NCI-H2171 treated with DMSO at 0.1 percent for 48 hours (cell line): ENCODE measurements at places on chromosomes 7 and 10.

GRCh38 chr7:127644484-127644883, 7.5 kb upstream of the SND1 start:
- no peak for DNase-seq

- no peak for DNase-seq
Observed at GRCh38 chr10:115214829-115215228, 121.7 kb downstream of the ATRNL1 start.

DNA sequence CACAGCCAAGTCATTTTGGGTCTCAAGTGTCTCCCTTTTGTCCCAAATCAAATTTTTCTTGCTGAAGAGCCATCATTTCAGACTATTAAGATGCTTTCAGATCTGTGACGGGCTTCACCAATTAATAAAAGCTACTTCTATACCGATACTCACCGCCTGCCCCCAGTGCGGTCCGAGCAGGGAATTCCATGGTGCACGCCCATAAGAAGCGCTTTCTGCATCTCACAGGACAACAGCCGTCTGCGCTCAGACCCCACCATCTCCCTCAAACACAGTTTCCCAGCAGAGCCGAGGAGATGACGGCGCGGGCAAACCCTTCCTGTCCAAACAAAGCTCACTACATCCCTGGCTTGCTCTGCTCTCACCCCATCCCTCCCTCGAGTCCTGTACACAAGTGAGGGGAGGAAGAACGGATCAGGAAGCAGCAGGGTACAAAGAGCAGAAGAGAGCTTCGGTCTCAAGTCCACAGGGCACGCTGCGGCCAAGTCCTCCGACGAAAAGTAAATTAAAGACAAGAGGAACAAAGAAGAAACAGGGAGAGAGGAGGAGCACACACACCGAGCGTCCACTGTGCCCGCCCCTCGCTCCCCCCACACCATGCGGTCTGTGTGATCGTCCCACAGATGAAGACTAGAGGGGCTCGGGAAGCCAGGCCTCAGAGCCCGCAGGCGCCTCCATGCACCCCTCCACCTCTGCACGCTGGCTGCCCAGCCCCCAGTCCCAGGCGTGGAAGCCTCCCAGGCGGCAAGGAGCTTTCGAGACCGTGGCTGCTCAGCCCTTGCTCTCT, 121.9 kb downstream of the MAD1L1 start:
- no peak for DNase-seq

DNA sequence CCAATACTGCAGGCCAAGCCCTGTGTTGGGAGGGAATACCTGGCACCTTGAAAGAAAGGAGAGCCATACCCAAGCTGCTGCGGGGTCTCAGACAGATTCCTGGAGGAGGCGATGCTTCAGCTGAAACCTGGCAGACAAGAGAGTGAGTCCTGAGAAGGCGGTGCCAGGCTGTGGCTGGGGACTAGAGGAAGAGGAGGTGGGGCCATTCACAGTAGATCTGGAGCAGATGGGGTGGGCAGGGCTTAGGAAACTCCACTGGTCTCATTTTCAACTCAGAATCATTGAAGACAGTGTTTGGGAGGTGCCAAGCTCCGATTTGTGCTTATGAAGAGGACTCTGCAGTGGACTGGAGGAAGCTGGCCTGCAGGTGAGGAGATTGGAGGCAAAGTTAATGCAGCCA, 236.3 kb upstream of the MKI67 start:
- DNase-seq: no peak

DNA sequence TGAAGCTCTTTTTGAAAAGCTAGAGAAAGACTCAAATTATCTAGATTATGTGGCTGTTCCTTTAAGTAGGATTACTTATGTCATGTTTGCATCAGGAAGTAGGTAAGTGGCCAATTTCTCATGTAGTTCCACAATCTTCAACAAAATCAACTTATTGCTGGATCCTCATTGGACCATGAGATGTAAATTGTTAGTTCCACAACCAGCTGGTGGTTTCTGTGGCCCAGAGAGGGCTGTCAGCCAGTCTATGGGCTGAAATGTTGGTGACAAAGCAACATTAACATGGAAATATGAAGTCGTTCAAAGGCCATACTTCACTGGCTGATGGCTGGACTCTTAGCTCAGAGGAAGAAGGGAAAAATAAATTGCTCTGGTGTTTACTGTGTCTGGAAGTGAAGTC, 157.9 kb downstream of the PLXDC2 start:
- no peak for DNase-seq

GRCh38 chr10:79244841-79245504, 102.3 kb upstream of the PPIF start:
- DNase-seq: no peak

GRCh38 chr10:44689368-44689767, 221.8 kb upstream of the TMEM72 start:
- DNase-seq: no peak

- DNase-seq: no peak
Observed at GRCh38 chr7:120732256-120732655, 125.7 kb downstream of the TSPAN12 start.

- DNase-seq: no peak
Observed at GRCh38 chr10:95567903-95568630, 6.9 kb upstream of the SORBS1 start.

DNA sequence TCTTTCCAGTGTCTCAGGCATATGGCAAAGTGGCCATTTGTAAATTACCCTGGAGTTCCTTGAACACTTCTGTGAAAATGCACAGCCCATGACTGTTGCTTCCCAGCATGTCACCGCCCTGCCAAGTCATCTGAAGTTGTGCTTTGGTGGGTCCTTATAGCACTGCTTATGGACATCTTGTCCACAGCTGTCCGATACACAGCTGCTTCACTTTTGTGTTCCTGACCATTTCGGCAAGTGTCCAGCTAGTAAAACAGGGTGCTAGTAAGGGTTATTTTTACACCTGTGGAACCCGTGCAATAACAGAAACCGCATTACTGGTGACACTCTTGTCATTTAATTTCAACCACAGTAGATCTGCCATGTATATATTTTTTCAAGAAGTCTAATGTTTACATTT, 29.7 kb downstream of the PIP4K2A start:
- no peak for DNase-seq

GRCh38 chr7:71518880-71519279, 386.9 kb downstream of the GALNT17 start:
- DNase-seq: no peak

DNA sequence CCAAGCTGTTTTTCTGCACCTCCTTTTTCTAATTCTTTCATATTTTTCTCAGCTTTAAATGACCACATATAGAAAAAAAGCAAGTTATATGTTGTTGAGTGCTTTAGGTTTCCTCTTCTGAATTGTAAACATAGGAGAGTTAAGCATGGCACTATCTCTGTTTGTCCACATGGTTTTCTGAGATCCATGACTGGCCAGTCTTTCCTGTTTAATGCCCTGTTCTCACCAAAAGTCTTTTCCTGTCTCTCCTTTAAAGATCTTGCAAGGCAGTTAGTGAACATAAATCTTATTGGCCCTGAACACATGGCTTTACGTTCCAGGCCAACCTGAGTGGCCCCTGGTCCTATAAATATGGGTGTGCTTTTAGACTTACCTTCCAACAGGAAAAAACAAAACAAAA, 19.4 kb downstream of the TRPV5 start:
- no peak for DNase-seq

DNA sequence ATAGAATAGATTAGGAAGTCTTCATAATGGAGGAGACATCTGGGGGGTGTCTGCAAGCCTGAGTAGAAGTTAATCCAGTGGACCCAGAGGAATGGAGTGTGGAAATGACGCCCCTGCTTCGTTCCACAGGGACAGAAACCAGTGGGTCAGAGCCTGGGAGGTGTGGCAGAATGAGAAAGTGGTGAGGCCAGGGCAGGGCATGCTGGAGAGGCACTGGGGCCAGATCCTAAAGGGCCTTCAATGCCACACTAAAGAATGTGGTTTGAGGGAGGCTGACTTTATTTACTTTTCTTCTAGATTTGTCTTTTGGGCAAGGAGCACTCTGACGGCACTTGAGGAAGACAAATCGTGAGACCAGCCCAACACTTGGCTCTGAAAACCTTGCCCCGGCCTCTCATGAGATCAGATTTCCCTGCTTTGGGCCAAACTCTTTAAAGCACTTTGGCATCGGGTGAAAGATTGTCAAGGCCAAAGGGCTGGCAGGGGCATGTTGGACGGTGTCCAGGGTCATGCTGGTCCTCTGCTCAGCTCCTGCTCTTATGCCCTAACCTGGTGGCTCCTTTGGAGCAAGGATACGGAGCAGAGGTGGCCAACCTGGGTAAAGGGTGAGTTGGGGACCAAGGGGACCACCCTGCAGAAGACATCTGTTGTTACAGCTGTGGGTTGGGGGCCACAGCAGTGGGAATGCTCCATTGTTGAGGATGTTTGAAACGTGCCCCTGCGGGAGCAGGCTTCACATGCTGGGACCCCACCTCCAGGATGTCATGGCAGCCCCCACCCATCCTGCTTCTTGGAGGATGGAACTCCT, 157.0 kb upstream of the ZMIZ1 start:
- no peak for DNase-seq

- no peak for DNase-seq
Observed at GRCh38 chr7:139542308-139543151, 19.0 kb downstream of the CLEC2L start.

DNA sequence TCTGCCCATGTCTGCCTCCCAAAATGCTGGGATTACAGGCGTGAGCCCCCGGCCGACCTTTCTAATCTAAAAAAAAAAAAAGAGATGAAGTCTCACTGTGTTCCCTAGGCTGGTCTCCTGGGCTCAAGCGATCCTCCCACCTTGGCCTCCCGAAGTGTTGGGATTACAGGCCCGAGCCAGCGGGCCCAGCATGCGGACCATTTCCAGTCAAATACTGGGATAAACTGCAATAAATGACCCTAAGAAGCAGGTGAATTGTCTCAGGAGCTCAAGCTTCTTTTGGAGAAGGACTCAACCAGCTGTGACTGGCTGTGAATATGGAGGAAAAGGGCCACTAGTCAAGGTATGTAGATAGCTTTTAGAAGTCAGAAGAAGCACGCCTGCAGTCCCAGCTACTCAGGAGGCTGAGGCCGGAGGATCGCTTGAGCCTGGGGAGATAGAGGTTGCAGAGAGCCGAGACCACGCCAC, 550 bp upstream of the CREM start:
- DNase-seq: no peak

DNA sequence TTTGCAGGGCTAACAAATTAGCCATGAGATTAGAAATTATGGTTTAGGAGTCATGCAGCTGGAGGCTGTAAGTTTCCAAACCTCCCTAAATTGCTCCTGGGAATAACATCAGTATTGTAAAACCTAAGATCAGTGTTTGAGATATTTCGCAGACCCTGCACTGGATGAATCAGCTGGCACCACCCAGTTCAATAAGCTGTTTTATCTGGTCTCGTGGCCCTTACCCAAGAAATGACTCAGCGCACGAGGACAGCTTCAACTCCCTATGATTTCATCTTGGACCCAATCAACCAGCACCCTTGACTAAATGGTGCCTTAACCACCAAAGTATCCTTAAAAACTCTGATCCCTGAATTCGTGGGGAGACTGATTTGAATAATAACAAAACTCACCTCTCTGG, 482.0 kb upstream of the PCDH15 start:
- no peak for DNase-seq

GRCh38 chr10:16049050-16049449, 188.7 kb upstream of the MINDY3 start:
- DNase-seq: no peak

DNA sequence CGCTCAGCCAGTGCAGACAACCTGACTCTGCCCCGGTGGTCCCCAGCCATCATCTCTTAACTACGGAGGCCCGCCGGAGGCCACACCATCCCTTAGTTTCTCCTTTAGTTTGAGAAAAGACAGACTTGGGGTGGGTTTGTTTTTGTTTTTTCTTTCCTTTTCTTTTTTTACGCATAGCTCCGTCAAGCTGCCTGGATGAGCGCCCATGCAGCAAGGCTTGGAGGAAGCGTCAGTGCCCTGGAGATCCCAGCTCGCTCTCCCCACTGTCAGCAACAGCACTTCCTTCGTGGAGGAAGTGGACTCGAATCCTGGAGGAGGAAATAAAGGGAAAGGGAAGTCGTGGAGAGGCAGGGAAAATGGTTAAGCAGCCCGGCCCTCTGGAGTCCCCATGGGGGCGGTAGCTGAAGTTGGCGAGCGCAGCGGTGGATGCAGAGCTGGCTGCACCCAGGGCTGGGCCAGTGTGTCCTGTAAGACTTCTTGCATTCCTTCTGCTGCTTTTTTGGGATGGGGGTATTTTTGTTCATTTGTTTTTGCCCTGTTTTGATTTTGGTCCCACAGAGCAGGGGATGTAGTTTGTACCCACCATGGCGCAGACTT, 35.9 kb upstream of the GJD4 start:
- DNase-seq: no peak

DNA sequence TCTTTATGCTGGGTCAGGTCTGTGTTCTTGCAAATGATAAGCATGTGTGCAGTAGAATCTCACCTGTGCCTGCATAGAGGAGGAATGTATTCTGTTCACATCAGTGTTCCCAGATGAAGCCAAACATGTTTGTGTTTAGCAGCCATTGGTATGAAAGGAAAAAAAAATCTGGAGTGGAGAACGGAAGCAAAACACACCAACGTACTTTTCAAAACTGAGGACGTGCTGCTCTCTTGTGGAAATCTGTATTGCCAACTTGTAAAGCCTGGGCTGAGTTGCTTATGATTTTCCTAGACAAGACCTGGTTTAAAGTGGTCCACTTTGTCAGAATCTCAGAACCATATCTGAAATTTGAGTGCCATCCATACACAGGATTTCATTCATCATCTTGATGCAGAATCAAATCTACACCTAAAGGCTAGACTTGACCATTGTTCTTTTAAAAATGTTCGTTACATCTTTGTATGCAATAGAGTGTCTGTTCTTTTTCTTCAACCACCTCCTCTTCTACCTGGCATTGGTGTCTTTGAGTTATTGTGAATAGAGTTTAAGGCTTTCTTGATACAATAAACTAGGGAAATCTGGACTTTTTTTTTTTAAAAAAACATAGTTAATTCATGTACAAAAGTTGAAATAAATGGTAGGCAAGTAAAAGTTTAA, 367.7 kb downstream of the PHF14 start:
- peak; percentile 93 for DNase-seq

DNA sequence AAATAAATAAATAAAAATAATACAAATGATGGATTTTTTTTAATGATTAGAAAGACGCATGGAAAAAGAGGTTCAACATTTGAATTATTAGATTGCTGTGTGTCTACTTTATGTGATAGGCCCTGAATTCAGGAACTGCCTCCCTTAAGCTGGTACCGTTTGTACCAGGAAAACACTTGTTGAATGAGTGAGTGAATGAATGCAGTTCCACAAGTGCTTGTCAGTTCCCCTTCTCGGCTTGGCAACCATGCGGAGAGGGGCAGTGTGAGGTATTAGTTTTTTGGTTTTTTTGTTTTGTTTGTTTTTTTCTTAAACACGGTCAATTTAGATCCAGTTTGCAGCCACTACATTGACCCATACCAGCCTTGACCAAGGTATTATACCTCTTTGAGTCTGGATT, 2.1 kb upstream of the DPY19L1 start:
- no peak for DNase-seq

DNA sequence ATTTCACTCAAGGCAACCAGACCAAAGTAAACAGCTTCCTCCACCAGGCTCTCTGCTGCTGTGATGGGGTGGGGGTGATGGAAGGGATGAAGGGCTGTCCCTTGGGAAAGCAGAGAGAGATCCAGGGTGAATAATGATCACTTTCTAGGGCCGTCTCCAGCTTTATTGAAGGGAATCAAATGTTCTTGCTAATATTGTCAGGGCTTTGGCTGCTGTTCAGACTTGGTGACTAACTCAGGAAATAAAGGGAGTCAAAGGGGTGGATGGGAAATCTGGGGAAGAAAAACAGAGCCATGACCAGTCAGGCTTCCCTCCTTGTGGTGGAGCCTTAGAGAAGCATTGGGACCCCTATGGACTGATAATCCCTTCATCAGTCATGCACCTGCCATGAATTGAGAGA, 196.2 kb upstream of the AGK start:
- DNase-seq: no peak
